ENCODE measurements at places on chromosomes 2 and 18.

- no peak for DNase-seq
These were observed 67.7 kb upstream of the NEDD4L start for GRCh38 chr18:57976230-57976773.

DNA sequence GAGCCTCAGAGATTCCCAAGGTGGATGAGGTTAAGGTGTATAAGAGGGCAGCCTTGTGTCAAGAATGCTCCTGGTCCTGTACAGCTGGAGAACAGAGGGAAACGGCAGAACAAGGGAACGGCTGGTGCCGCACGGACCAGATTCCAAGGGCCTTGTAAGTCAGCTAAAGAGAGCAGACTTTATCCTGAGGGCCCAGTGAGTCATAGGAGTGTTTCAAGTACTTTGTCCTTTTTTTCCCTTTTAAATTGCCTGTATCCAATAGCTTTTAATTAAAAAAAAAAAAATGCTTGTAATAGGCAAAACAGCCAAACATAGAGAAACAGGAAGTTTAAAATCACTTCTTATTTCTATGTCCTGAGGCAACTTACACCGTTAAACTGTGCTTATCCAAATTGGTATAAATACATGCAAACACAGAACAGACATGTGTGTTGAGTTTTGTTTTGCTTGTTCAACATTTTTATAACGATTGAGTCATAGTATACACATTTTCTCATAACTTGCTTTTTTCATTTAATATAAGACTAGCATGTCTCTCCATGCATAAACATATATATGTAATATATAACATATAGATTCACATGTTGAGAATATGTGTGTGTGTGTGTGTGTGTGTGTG is 42.1 kb upstream of the EVA1A start:
- no peak for DNase-seq

- no peak for DNase-seq
These were observed 735.2 kb upstream of the GCFC2 start for GRCh38 chr2:76445880-76446279.

DNA sequence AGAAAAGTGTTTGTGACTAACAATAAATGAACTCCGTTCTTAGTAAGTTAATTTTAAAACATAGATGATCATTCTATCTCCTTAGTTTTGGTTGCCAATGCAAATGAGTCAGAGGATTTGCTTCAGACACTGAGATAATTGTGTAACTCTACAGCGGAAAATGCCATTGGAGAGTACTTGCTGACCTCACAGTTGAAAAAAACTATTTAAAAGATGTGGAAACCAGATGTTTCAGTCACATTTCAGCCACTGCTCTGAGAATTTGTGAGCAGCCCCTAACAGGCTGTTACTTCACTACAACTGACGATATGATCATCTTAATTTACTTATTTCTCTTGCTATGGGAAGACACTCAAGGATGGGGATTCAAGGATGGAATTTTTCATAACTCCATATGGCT is at the start of gene TNFAIP6:
Gene TNFAIP6 (plus strand): TSS at position 234 of the 400 bp plus-strand sequence. CDS start 75 bp downstream, at position 309.
- DNase-seq, result no peak

- no peak for DNase-seq
These were observed 974.9 kb upstream of the PIK3C3 start for GRCh38 chr18:40980171-40980570.
